ENCODE measurements at places on chromosomes 1 and 21. TPM values are rescaled to one million over a fixed set of nuclear protein-coding genes. Genes with fewer than 3 reads are reported as not detected.

DNA sequence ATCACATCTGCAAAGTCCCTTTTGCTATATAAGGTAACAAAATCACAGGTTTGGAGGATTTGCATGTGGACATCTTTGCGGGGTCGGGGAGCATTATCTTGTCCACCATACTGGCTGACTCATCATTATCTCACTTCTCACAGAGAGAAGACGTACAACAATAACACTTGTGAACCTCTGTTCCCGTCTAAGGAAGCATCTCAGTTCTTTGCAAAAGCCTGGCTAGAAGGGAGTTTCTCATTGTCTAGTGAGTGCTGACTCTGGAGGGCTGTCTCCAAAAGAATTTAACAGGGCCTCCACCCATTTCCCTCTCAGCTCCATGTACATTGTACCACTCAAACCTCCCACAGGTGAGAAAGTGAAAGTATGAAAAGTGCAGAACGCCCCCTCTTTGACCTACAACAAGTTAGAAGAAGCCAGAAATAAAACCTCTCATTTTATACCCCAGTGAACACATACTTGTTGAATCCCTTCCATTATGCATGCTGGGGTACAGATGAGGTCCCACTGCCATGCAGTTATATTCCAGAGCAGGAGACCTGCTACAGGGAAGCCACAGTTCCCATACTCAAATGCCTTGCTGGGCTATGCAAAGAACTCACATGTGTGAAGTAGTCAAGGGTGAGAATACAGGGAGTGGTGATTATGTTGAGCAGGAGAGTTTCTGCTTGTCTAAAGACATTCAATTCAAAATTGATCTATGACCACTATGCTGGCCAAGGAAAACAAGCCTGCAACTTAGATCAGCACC lies 121.7 kb upstream of the PRDX6 start:
- DNase-seq, result no peak

Gene CASZ1
- total RNA-seq, result 0.99 TPM

GRCh38 chr1:44472620-44473525 lies 67.8 kb downstream of the RNF220 start:
- DNase-seq, result no peak

- no peak for DNase-seq
These were observed 29.5 kb downstream of the RGS1 start for GRCh38 chr1:192604979-192605620.

Gene NASP
- 125 TPM for total RNA-seq

- no peak for DNase-seq
These were observed 308.8 kb downstream of the AJAP1 start for GRCh38 chr1:4963251-4963650.

DNA sequence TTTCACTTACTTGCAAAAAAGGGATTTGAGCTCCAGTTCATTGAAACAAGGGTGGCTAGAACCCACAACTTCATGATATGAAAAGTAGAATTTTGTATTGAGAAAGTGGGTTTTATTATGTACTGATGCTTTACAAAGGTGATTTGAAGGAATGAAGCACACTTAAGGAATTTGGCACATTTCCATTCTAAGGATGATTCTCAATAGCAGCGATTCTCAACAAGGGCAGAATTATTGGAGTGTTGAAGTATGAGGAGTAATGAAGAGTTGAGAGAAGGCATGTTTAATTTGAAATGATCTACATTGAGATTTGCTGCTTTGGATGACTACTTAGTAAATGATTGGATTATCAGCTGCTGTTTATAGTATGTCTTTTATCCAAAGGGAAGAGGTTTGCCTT lies 54.7 kb downstream of the FNBP1L start:
- no peak for DNase-seq

Gene KCND3
- total RNA-seq, result under 0.01 TPM

Gene S100B
- not detected for total RNA-seq

DNA sequence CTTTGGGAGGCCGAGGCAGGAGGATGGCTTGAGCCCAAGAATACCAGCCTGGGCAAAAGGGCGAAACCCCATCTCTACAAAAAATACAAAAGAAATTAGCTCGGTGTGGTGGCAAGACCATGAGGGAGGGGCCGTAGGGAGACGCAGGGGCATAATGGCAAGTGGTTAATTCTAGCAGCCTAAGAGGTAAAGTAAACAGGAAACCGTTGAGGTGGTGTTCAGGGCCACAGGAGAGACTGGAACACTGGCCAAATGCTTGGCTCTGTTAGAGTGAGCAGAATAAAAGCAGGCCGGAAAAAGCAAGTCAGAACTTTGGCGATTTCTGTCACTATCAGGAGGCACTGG lies 89.2 kb downstream of the RIPK4 start:
- no peak for DNase-seq

DNA sequence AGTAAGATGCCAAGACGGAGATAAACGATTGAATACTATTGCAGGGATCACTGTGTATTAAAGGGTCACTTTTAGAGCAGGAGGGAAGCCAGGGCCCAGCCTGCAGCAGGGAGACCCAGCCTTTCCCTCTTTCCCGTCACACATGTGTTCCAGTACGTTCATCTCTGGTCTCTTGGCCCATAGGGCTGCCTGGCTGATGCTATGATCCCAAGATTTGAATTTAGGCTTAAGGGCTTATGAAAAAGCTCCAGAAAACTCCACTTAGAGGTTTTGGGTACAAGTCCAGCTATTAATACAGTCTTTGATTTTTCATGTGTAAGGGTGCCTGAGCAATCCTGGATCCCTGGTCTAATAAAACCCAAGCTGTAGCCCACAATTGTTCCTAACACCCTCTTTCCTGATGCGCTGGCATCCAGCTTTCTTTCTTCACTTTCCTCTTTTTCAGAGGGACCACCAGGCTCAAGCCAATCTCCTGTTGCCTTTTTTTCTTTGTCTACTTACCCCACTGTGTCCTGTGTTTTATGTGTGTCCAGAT lies 359.6 kb upstream of the USP24 start:
- no peak for DNase-seq

Gene CLDN17
- total RNA-seq, result not detected

Gene THEM5
- not detected for total RNA-seq

- DNase-seq, result no peak
These were observed 2.2 kb downstream of the CAMK1G start for GRCh38 chr1:209585672-209586071.

GRCh38 chr1:108194051-108194450 lies 6.1 kb downstream of the SLC25A24 start:
- DNase-seq, result no peak

Gene UMODL1
- total RNA-seq, result not detected

Gene OR6F1
- total RNA-seq, result not detected

DNA sequence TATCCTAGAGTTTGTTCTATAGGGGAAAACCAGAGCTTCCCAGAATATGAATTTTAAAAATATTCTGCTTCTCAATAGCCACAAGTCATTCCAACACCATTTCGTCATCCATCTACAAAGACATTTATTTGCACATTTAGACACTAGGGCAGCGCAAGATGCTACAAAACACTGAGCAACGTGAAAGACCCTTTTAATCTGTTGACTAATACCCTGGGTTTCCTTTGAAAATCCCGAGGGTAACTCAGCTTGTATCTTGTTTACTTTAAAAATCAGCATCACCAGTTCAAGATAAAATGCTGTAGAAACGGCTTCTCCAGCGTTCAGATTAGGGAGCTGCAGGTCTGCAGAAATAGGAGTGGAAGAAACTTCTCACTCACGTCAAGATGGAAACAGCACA lies 13.5 kb downstream of the PDPN start:
- no peak for DNase-seq

DNA sequence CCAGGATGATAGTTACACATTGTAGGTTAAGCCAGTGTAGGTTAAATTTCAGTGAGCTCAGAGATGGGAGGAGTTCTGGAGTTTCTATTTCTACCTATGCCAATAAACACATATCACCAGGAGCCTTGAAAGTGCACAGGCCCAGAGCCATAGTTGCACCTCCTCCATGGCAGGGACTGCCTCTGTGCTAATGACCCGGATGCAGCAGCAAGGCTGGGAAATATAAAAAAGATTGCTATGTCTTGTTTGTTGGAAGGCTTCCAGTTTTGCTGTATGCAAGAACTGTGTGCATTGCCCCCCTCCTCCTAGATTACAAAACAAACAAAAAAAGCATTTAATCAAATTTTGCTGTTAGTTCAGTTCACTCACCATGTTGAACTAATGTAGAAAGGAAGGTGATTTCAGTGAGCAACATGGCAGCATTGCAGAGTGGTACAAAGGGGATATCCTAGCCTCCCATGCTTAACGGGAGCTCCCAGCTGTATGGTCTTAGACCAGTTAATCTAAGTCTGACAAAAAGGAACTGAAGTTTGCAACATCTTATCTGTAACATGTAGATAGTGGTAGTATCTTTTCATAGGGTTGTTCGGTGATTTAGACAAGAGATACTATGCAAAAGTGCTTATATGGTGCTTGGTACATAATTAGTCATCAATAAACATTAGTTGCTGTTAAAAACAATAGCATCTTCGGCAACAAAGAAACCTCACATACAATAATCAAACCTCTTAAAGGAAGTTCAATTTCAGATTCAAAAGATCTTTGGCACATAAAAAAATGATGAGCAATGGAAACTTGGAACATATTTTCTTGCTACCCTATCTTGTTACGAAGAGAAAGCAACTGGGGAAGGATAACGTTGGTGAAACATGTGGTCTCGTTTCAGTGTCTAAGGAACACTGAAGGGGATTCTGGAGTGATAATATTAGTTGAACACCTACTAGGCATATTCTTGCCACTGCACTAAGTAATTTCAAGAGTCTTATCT lies 309.5 kb downstream of the ASTN1 start:
- no peak for DNase-seq

Gene KCNJ15
- total RNA-seq, result 0.04 TPM

DNA sequence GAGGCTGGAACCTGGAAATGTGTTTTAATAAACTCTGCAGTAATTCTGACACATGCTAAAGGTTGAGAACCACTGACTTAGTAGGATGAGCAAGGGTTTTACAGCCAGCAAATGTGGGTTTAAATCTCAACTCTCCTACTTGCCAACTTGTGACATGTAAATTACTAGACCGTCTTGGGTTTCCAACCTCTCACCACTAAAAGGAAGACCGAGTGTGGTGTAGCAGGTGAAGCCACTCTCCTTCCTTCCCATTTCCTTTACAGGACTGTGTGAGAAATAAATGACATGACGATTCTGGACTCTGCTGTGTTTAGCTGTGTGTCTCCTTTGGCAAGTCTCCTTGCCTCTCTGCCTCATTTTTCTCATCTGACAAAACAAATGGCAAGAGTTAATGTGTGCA lies 49.5 kb upstream of the DNAJC6 start:
- no peak for DNase-seq

DNA sequence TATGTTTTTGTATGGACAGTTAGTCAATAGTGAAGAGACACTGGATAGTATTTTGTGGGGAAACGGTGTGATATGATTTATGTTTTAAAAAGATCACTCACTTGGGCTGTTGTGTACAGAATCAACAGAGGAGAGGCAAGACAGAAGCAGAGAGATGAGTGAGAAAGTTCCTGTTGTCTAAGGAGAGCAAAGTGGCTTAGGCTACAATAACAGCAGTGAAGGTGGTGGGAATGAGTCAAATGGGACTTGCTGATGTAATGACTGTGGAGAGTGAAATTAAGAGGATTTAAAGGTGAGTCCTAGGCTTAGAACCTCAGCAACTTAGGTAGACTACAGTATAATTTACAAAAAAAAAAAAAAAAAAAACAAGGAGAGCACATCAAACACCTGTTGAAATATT lies 169.2 kb upstream of the HP1BP3 start:
- DNase-seq, result no peak

- DNase-seq, result no peak
These were observed 230.4 kb downstream of the DNM3 start for GRCh38 chr1:172071746-172072145.

GRCh38 chr1:66532798-66533783 lies 862 bp upstream of the SGIP1 start:
- DNase-seq, result peak; percentile 54

DNA sequence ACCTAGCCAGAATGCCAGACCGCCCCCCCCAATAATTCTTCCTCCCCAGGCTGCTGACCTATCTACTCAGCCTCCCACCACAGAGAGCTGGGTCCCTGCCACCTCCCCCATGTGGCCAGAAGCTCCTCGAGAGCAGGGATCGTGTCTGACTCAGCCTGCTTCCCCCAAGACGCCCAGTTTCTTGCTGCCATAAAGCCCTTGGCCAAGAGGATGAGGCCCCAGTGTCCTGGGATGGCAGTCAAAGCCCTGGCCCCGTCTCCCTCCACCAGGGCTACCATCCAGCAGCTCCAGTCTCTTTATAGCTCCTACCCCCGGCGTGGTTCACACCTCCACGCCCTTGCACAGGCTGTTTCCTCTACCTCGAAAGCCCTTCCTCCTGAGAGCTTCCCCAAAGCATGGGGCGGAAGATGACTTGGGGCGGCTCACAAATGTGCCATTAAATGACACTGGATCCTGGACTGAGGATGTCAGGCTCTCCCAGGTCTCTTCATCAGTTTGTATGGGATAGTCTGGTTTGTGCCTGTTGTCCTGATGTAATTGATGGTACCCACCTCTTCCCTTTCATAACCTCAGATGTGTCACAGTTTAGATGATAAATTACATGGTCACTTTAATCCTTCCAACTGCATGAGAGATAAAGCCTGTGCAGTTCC lies 13.2 kb downstream of the ADGRB2 start:
- no peak for DNase-seq

DNA sequence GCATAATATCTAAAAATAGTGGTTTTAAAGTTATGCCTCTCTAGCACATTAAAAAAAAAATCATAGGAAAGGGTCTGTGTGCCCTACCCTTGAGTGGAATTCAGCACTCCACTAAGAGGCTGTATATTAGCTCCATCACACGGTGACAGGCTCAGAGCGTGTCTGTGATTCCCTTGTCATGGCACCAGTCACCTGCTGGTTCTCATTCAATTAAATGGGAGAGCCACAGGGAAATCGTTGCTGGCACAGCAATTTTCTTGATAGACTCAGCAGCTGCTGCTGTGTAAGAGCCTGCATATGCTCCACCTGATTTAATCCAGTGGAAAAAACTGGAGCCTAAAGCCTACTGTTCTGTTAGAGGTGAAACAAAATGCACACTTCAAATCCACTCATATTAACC lies 9.5 kb downstream of the ATP6V1G3 start:
- DNase-seq, result no peak

DNA sequence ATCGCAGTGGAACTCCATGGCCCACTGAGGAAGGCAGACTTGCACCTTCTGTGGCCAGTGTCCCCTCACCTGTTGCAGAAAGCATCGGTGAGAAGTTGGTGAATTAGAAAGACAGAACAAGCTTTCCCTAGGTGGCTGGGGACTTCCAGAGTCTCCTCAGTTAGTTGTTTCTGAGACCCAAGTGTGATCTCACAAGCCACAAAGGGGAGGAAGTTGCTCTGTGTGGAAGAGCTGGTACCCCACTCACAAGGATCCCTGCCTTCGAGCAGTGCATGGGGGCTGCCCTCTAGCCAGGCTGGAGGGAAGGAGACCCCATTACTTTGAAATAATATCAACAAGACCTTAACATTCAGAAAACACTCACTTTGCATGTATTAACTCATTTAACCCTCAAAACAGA lies 2.1 kb downstream of the PRELP start:
- DNase-seq, result no peak

Gene OR2L8
- not detected for total RNA-seq

Gene CENPF
- total RNA-seq, result 68.2 TPM

- no peak for DNase-seq
These were observed 8.6 kb downstream of the TMED5 start for GRCh38 chr1:93171549-93172034.

GRCh38 chr21:35020902-35021301 lies 28.2 kb downstream of the RUNX1 start:
- DNase-seq, result no peak

- DNase-seq, result no peak
These were observed 17.7 kb downstream of the PLEKHM2 start for GRCh38 chr1:15701784-15702183.
